Eye (tissue), 1 donor: ENCODE measurements at places on chromosomes 5 and 9.

DNA sequence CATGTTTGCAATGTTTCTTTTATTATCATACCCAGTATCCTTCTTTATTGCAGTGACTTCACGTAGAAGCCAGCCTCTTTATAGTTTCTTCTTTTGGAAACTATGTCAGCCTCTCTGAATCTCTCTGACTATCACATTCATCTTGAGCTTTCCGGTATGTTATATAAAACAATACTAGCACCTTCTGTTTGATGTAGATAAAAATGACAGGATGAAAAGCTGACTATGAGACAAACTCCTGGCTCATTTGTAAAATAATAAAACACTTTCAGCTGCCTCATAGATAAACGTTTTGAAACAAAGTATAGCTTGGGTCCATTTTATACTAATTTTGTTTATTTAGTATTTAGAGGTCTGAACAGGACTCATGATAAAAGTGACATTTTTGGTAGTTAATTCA lies 1145.4 kb upstream of the NUDT12 start:
- no peak for DNase-seq

DNA sequence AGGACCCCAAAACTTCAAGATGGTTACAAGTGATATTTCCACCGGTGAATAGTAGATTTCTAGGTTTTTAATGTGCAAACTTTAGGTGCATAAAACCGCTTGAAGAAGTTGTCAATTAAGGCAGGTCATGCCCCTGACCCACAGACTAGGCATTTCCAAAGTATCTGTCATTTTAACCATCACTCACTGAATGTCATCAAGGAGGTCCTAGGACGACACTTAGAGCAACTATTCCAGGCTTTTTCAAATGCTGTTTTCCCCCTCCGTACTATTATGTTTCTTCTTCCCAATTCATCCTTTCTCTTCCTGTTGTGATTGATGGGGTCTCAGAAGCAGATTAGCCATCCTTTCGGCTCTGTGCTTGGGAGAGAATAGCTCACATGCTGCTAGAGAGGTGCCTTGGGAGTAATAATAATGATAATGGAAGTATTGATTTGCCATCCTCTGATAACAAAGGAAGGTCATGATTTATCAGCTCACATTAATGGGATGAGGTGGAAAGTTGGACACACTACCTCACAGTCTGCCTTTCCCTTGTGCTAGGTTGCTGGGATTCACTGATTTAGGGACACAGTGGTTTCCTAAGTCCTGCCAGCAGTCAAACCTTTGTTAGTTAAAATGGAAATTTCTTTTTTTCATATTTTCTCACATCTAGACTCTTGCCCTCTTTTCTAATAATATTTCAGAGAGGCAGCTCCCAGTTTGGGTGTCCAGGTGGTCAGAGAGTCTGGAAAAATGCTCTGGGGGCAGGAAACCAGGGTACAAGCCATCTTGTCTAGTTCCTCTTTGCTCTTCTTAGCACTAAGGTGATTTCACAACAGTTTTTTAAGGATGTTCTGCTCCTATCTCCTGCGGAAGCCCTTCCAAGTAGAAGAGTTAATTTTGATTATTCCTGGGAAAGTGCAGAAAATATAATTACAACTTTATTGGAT lies 67.0 kb downstream of the PTTG1 start:
- DNase-seq, result no peak

- DNase-seq, result no peak
Observed at GRCh38 chr5:127076315-127077129, 3.2 kb upstream of the C5orf63 start.

- no peak for DNase-seq
Observed at GRCh38 chr9:15572200-15572770, 19.4 kb downstream of the CCDC171 start.

DNA sequence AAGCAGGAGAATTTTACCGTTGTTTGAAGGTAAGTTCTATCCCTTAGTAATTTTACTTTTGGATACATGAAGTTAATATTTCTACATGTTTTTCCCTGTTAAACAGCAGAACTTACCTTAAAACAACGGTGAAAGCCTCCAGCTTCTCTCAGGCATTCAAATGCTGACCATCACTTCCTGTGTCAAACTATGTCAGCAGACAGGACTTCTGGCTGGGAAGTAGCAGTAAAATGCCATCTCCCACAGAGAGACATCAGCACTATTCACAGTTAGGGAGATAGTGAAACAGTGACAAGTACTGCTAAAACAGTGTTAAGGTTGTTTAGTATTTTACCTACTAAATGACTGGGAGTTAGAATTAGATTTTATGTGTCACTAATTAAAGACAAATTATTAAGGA lies 34.2 kb upstream of the GOLGA1 start:
- no peak for DNase-seq

- no peak for DNase-seq
Observed at GRCh38 chr9:111965566-111966019, 69.0 kb downstream of the UGCG start.

DNA sequence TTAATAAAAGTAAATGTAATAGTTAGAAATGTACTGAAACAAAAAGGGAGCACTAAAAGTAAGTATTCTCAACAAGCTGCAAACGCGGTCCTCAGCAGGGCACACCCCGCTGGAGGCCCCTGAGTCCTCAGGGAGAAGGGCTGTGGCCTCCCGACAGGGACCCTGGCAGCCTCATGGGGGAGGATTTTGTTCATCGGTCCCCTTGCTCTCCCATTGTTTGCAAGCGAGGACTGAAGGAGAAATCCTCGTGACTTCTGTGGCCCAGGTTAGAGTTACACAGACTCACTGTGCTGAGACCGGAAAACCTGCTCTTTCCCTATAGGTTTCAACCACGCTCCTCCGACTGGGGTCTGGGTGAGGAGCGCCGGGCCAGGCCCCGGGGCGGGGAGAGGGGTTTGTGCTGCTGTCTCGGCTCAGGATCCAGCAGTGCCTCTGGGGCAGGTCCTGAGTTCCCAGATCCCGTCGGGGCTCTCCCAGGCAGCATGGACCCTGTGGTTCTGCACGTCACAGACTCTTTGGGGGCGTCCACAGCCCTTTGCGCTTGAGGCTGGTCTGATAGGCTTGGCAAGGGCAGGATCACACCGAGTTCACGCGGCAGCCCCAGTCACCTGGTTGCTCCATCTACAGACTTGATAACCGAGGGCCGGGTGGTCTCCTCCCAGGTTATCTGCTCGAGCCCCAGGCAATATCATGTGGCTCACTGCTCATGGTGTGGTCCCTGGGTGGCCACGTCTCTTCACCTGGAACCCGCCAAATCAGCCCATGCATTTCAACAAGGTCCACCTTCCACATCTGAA lies 38.8 kb downstream of the MRPL36 start:
- DNase-seq, result no peak

DNA sequence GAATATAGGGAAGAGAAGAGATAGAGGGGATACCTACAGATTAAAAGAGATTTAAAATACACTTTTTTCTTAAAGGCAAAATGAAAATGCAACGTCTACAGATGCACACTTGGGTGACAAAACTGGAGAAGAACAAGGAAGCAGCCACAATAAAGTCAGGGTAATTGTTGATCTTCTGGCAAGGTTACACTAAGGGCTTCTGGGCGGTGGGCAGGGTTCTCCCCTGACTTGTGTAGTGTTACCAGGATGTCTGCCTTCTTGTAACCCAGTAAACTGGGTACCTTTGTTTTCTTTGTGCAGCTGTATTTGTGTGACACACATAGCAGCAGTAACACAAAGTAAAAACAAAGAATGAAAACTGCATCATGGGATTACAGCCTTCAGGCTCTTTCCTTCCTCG lies 37.8 kb downstream of the EPB41L4B start:
- DNase-seq, result no peak

DNA sequence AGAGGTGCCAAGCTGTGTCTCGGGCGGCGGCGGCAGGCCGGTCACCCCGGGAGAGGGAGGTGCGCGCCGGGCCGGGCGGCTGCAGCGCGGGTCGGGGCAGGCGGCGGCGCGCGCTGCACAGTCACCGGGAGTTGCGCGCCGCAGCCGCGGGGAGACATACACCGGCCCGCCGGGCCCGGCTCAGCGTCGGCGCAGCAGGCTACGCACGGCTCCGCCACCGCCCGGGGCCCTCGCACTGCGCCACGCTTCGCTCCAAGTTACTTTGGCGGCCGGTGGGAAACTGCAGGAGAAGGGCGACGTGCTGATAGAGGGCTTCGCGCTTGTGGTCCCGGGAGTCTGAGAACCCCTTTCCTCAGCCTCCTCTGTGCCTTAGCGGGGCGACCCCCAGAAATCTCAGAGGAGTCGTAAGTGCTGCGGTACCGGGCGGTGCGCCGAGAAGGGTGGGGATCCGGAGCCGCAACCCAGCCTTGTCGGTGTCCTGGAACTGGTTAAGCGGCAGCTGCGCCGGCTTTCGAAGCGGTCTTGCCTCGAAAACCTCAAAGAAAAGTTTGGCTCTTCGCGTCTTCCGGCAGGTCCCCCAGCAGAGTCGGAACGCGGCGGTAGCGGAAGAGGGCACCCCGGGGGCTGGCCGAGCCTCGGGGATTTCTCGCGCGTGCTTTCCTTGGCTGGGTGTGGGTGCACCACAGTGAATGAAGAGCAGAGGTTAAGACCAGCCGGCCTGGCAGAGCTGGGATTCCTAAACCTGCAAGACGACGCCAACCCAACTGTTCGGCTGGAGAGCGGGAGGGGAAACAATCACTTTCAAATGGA lies at the start of gene EFNA5:
EFNA5 (minus strand) TSS at position 6 of the 810 bp plus-strand sequence.
- DNase-seq, result no peak

- no peak for DNase-seq
Observed at GRCh38 chr5:59099270-59099994, 516.6 kb downstream of the RAB3C start.

- DNase-seq, result peak; percentile 69
Observed at GRCh38 chr9:124770359-124771020, 621 bp downstream of the NR6A1 start.

DNA sequence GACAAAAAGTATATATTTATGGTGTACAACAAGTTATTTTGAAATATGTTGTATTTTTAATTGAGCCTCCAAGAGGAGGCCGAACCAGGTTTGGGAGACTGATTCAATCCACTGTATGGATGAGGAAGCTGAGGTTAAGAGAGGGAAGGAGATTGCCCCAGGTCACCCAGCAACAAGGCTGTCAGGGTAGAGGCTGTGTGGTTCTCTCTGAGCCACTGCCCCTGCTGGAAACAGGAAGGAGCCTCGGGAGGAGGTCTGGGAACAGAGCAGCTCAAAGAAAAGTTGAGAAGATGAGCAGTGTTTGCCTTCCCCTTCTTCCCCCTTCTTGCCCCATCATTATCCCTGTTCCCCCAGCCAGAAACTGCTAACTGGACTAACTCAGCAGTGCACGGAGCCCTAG lies 6.6 kb upstream of the FAT2 start:
- DNase-seq, result no peak

DNA sequence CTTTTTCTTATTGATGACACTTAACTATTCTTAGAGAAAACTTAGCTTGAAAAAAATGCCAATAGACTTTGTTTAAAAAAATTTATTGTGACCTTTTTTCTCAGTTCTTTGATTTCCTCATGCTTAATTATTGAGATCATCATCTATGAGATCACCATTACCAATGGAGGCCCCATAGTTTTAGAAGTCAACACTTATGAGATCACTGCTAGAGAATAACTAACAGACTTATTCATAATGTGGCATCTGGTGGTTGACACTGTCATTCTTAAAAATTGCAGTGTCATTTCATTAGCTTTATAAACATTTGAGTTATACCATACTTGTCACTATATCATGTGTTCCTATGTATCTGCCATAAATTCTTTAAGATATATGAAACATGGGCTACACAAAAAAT lies 14.9 kb upstream of the FEM1C start:
- DNase-seq, result no peak

DNA sequence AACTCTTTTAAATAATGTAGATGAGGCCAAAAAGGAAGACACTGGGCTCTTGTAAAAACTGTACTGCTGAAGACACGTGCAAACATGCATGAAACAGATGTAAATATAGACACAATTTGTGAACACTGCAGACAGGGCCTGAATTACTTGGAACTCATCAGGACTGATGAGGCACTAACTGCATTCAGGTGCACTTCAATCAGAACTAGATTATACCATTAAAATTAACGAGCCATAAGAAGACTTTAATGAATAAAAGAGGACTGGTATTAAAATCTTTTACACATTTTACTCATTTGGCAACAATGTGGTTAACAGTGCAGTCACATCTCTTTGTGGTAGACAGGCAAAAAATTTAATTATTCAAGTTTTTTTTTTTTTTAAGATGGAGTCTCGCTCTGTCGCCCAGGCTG lies 13.4 kb upstream of the ZCCHC9 start:
- DNase-seq, result no peak

DNA sequence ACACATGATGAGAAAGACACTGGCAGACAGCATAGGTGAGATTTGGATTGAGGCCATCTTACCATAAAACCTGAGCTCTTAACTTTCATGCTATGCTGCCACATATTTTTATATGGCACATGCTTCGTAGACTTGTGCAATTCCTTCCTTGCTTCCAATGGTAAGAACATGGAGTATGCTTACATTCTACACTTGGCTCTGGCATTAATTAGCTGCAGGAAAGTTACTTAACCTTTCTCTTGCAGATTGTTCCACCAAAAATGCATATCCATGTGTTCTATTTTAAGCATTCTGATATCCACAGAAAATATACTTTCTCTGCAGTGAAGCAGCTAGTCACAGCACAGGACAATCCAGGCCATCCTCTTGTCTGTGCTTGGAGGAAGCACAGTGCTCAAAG lies 119.4 kb downstream of the MPDZ start:
- DNase-seq, result no peak

GRCh38 chr5:20610681-20611080 lies 622.7 kb upstream of the CDH18 start:
- DNase-seq, result peak; percentile 37

GRCh38 chr9:89425921-89426383 lies 72.0 kb downstream of the SEMA4D start:
- no peak for DNase-seq

DNA sequence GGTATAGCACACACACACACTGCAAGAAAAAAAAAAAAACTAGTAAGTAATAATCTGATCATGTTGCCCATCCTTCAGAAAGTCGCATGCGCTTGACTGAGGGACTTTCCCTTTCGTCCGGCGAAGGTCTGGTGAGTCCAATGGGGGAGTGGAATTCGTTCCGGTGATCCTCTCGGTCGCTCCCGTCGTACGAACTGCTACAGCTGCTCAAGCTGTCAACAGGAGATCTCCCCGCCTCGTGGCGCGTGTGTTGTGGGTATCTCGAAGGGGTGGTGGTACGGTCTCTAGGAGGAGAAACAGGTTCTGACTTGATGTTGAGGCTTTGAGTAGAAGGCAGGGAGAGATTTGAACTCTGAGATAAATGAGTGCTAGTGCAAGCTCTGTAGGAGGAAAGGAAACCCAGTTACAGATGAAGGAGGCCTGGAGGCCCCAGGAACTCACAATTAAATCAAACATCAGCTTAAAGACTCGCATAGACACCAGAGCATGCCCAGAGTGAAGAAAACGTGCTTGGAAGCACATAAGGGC lies 160.4 kb downstream of the MEF2C start:
- peak; percentile 7 for DNase-seq

- DNase-seq, result no peak
Observed at GRCh38 chr9:135770203-135770535, 68.2 kb downstream of the KCNT1 start.

GRCh38 chr9:71270554-71270953 lies 149.1 kb upstream of the TRPM3 start:
- DNase-seq, result no peak

- peak; percentile 17 for DNase-seq
Observed at GRCh38 chr5:148864113-148864841, 37.9 kb downstream of the ADRB2 start.

- DNase-seq, result no peak
Observed at GRCh38 chr9:21672761-21673160, 129.7 kb upstream of the MTAP start.
